ENCODE measurements at places on chromosomes 5 and 9. TPM values are rescaled to one million over a fixed set of nuclear protein-coding genes. Genes with fewer than 3 reads are reported as not detected.

The PALM2AKAP2 gene
- 1.2 TPM for total RNA-seq

The DOCK8 gene
- total RNA-seq = 1.9 TPM

- DNase-seq = no peak
These were observed 29.3 kb downstream of the SLC1A1 start for GRCh38 chr9:4519604-4520003.

- DNase-seq = peak; percentile 51
These were observed at the start of gene GDNF for GRCh38 chr5:37839407-37840052. GDNF (minus strand) TSS chr5:37840041; CDS start chr5:37834796, 5,245 bp downstream.

DNA sequence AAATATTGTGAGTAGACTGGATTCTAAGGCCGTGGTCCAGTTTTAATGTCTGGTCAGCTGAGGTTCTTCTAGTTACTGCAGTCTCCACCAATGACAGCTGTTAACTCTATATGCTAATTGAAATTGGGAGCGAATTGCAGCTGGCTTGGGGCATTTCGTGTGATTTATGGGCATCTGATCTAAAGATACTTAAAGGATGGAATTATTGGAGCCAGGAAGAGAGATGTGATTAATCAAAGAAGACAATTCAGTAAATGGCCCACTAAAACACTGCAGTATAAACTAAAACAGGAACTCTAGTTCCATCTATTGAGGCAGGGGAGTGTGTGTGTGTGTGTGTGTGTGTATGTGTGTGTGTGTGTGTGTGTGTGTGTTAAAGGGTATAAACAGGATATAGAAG lies 157.5 kb upstream of the IQGAP2 start:
- DNase-seq = no peak

- peak; percentile 79 for DNase-seq
These were observed 2.9 kb downstream of the OR2S2 start for GRCh38 chr9:35954942-35955546.

All from PC-3 (cell line).